ENCODE measurements at places on chromosomes 7 and 10. TPM values are rescaled to one million over a fixed set of nuclear protein-coding genes. Genes with fewer than 3 reads are reported as not detected.

CSGALNACT2 gene
- total RNA-seq, result 52.3 TPM

GPR37 gene
- total RNA-seq, result not detected

HOXA7 gene
- not detected for total RNA-seq

LBX1 gene
- not detected for total RNA-seq

MBL2 gene
- not detected for total RNA-seq

FAM20C gene
- total RNA-seq, result 0.22 TPM

OSBPL3 gene
- 34.6 TPM for total RNA-seq
